ENCODE measurements at places on chromosomes 13 and 19.

DNA sequence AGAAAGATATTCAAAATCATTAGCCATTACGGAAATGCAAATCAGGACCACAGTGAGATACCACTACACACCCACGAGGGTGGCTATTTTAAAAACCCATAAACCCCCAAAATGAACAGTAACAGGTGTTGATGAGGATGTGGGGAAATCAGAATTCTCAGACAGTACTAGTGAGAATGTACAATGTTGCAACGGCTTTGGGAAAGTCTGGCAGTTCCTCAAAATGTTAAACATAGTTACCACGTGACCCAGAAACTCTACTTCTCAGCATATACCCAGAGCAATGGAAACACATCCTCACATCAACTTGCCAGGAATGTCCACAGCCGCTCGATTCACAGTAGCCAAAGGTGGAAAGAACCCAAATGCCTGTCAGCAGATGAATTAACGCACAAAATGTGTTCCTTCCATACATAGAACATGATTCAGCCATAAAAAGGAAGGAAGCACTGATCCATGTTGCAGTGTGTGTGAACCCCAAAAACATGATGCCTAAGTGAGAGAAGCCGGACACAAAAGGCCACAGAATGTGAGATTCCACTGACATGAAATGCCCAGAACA is 7.0 kb downstream of the PLVAP start:
- DNase-seq = peak; percentile 84

- DNase-seq = no peak
These were observed 133.9 kb upstream of the WASF3 start for GRCh38 chr13:26423629-26424028.

DNA sequence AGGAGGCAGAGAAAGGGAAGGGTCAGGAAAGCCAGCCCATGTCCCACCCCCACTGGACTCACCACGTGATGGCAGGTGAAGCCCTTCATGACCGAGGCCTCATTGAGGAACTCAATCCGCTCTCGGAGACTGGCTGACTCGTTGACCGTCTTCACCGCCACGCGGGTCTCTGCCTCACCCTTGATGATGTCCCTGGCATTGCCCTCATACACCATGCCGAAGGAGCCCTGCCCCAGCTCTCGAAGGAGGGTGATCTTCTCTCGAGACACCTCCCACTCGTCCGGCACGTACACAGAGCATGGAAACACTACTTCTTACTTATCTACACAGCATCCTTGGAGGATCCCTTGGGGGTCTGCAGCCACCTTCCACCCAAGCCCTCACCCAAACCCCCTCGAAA is 55.7 kb downstream of the ZNF557 start:
- DNase-seq = no peak

- DNase-seq = no peak
These were observed 9.7 kb downstream of the YJU2 start for GRCh38 chr19:4256563-4256962.

GRCh38 chr13:27476943-27477703 is 26.8 kb upstream of the MTIF3 start:
- peak; percentile 60 for DNase-seq

Data from choroid plexus epithelial cell (primary cell).